NCI-H526 treated with DMSO at 0.1 percent for 48 hours (cell line): ENCODE measurements at places on chromosomes 6 and 20.
A peak's percentile ranks its signal among the peaks of the same experiment; 100 is the strongest.

GRCh38 chr6:109793792-109794191 is 102.7 kb downstream of the FIG4 start:
- peak; percentile 17 for DNase-seq

DNA sequence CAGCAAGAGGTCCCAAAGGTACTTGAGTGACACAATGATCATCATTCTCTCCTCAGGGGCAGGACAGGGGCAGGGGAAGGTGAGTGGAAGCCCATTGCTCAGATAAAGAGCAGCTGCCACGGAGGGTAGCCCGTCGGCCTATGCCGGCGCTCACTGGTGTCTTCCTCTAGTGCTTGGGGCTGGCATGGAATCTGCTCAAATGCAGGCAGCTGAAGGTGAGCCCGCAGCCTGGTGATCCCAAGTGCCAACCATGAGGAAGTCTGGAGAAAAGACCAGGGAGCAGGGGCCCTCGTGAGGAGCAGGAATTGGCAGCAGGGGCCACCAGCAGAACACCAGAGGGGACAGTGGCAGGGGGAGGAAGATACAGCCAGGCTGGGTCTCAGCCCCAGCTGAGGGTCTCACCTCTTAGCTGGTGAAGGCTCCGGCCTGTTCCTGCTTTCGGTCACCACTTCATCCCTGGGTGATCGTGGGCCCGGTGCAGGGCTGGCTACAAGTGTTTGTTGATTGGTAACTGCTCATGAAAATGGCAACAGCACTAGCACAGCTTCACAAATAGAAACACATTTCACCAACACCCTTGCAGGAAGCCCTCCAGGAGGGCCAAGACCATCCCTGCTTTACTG is 24.7 kb downstream of the RBCK1 start:
- DNase-seq = no peak

DNA sequence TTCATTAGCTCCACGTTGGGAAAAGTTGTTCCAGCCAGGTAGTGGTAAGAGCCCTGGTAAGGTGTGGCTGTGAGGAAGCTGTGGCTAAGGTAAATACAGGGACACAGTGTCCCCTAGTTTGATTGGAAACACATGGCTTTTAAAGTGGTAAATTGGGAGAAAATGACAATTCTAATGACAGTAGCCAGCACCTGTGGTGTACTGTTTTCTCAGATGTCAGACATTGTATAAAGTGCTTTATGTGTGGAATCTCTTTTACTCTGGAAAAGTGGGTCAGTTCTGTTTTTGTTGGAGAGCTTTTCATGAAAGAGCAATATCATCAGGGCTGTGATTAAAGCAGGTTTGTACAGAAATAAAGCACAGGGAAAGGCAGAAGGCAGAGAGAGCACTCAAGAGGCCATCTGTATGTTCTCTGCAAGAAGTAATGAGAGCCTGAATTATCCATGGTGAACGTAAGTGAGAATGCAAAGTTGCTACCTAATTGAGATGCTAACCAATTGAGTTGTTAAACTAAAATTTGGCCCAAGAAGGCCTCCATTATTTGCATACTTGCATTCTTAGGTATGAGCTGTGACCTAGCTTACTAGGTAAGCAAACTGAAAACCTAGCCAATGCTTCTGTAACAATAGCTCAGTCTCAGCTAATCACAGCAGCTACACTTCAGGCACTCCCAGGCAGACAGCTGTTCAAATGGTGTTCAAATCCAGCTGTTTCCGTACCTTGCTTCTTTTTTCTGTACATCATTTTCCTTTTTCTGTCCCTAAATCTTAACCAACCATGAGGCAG is 28.2 kb downstream of the MRAP2 start:
- DNase-seq = no peak

DNA sequence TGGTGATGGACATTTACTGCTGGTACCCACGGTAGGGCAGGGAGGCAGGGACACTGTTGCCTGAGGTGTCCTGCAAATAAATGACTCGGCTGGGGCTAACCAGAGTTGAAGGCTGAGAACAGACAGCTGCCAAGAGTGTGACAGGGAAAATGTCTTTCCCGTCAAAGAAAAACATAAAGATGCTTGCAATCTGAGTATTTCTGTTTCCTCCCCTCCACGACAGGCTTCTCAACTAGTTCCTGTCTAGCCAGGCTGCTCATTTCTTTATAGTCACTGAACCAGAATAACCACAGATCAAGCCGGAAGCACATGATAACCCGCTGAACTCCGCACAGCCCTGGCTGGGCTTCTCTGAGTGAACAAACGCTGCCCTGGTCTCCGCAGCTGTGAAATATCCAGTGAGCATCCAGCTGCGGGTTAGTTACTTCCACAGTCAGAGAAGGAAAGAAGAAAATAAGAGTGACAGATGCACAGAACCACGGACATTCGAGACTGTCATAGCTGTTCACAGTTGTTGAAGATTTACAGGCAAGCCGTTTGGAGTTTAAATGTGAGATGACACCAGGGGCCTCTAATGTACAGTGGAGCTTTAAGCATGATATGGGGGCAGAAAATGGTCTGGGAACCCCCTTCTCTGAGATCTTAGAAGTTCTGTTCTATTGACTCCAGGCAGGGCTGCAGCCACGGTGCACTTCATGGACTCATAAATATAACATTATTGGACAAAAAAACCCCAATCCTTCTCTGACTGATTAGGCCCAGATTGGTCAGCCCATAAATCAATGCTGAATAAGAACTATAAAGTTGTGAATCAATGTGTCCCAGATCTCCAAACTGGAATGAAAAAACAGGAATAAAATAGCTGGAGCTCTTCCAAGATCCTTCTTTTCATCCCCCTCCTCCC is 299.9 kb upstream of the SUPT3H start:
- DNase-seq = peak; percentile 40

DNA sequence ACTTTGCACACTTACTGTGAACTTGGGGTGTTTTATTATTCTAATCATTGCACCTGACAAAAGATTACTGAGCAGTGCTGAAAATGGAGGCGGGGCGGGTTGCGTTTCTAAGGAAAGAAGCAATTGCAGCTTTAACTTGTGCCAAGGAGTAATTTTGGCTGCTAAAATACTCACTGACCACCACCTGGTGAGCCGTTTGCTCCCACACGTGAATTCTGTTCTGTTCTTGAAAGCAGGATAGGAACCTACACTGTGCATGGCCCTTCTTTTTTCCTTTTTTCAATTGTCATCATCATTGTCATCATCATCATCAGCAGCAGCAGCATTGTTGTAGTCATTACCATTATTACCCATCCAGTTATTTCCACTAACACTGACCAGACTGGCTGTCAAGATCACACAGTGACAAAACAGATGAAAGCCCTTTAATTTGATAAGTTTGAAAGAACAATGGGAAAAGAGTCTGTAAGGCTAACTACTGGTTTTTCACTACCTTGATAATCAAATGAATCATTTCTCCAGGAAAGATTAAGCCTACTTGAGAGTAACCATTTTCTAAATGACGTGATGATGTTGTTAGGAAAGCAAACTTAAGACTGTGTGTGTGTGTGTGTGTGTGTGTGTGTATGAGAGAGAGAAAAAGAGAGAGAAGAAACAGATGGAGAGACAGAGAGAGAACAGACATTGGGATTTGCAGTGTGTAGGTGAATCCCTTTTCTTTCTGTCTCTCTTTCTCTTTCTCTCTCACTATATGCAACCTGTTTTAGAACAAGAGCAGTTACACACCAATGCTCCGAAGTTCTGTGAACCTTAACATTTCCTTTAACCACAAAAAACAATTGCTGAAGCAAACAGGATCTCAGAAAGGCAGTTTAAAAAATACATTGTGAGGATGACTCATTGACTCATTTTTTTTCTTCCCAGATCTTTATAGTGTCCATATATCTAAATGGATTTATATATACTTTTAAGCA is 3.8 kb downstream of the RIPOR2 start:
- DNase-seq = no peak

DNA sequence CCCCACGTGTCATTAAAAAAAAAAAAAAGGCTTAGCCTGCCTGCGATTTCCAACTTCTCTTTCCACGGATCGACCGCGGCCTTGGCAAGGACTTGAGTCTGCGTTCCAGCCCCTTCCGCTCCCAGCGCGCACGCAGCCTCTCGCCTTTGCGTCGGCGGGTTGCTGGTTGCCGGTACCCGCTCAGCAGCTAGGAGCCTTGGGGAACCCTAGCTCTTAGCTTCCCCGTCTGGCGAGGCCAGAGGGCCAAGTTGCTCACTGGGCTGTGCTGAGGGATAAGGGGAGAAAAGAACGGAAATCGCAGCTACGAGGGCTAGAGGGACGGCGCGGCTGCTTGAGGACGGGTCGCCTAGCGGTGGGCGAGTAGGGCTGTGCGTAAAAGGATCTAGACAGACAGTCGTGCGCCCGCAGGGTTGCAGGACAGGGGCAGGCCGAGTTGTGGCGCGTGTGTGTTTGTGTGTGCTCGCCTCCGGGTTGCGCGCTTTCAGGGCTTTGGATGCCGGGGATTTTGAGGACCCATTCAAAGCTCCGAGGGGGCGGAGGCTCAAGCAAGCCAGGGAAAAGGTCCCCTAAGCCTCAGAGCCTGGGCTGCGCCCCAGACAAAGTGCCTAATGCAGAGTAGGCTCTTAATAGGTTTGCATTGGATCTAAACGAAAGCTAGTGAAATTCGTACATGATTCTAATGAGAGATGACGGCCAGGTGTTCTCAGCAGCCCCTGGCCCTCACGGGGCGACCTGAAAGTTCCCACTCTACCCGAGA is 40.5 kb upstream of the OSTM1 start:
- DNase-seq = peak; percentile 57

GRCh38 chr20:37144856-37145404 is 34.2 kb upstream of the RPN2 start:
- DNase-seq = no peak

GRCh38 chr6:142246960-142247359 is 54.8 kb upstream of the ADGRG6 start:
- no peak for DNase-seq

DNA sequence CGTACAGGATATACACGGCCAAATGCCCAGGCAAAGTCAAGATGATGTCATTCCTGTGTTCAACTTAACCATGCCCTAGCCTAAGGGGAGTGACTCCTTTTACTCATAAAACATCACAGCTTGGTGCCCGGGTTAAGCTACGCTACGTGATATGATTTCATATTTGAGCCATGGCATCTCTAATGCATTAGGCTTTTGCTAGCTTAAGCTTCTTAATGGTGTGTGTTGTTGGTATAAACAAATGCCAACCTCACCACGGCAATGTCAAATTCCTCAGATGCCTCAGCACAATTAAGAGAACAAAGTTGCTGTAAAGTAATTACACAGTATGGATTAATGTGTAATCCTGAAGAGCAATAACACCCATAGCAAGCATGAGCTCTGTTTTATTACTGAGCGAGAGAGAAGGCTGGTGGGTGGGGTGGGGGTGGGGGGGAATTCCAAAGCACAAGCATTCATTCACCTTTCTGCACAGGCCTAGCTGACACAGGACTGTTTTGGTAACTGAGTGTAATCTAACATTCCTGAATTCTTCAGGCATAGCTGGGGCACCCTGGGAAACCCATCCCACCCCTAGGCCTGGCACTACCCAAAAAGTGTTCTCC is 44.7 kb upstream of the CNKSR3 start:
- DNase-seq = no peak

GRCh38 chr20:1741309-1742048 is 83.9 kb upstream of the SIRPG start:
- DNase-seq = no peak

DNA sequence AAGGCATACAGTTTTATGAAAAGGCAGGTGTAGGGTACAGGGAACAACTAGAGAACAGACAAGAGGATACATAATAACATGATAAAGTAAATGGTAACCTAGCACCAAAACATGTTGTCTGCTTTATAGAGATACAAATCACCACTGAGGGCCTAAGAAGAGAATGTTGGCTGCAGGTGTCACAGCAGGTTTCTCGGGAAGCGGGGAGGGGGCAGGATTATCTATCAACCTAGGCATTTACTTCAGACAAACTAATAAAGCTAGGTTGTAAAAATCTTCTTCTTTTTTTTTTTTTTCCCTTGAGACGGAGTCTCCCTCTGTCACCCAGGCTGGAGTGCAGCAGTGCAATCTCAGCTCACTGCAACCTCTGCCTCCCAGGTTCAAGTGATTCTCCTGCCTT is 22.7 kb downstream of the PIM1 start:
- no peak for DNase-seq

DNA sequence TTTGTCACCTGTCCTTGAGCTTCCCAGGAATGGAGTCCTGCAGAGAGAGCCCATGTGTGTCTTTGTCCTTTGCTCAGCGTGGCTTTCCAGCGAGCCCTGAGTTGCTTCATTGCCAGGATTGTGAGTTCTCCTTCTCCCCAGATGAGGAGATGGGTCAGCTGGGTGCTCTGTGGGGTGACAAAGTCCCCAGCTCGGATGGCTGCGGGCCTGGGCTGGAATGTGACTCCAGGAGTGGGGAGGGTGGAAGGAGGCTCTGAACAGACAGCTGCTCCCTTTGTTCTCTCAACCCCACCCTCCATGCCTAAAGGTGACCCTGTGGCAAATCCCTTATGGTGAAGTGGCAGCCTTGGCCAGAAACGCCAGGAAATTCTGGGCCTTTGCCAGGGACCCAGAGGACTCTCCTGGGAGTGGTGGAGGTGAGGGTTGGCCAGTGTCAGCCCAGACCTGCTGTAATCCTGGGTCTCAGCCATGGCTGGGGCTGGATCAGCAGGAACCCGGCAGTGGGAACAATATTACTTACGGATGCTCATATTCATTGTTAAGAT is 44.4 kb upstream of the CST5 start:
- DNase-seq = no peak

DNA sequence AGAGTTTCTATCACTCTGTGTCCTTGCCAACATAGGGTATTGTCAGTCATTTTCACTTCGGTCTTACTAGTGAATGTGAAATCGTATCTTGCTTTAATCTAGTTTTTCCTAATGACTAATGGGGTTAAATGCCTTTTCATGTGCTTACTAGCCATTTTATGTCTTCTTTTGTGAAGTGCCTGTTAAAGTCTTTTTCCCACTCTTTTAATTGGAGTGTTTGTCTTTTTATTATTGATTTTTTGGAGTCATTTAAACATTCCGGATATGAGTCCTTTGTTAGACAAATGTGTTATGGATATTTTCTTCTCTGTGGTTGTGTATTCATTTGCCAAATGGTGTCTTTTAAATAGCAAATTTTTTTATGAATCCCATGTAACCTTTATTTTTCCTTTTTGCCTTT is 194.6 kb downstream of the CDH26 start:
- no peak for DNase-seq

GRCh38 chr6:47687432-47687831 is 10.9 kb upstream of the ADGRF4 start:
- DNase-seq = no peak

DNA sequence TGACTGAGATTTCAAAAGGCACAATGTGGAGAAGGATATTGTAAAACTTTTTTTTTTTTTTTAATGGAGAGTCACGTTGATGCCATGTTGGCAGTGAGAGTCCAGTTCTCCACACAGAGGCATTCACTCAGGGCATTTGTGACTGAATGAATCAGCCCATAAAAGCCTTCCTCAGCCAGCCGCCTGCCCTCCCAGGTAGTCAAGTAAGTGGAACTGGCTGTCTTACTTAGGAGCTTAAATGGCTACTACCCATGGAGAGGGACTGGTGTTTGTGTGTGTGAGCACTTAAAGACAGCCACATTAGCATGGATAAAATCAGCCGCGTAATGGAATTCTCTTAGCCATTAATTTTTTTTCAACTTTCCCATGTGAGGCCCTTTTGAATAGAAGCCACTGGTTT is 12.6 kb downstream of the AAR2 start:
- no peak for DNase-seq

- no peak for DNase-seq
These were observed 633.4 kb upstream of the EPHA7 start for GRCh38 chr6:94052749-94053148.
